Activated CD4-positive, alpha-beta T cell treated with anti-CD3 and anti-CD28 coated beads for 48 hours (primary cell): ENCODE measurements at places on chromosomes 2 and 18.

DNA sequence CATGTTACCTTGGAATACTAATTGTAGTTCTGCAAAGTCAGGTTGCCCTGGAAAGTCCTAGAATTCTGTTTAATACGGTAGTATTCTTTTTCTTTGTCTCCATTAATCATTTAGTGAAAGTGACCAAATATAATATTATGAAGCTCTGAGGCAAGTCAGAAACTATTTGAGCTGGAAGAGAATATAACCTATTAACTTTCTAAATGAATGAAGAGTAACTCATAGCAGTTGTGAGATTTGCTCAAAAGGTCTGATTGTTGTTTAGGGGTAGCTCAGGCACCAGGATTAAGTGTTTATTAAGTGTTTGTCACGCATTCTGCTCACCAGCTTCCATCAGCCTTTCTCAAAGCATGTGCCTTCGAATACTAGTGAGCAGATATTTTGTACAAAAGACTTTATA is 46.7 kb upstream of the SERPINE2 start:
- DNase-seq: no peak

- no peak for DNase-seq
Observed at GRCh38 chr2:207139552-207139951, 26.2 kb downstream of the KLF7 start.

DNA sequence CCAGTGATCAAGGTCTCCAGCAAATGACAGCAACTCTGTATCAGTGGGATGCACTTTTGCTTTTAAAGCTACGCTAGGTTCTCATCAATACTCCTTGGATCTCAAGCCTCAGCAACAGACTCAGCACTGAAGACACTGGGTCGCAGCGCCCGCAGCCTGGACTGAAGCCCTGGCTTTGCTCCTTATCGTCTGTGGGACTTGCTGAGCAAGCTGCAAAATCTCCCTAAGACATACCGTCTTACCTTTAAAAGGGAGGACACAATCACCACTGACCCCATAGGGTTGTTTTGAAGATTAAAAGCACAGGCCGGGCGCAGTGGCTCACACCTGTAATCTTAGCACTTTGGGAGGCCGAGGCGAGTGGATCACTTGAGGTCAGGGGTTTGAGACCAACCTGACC is 8.1 kb downstream of the CYB5A start:
- DNase-seq: no peak

DNA sequence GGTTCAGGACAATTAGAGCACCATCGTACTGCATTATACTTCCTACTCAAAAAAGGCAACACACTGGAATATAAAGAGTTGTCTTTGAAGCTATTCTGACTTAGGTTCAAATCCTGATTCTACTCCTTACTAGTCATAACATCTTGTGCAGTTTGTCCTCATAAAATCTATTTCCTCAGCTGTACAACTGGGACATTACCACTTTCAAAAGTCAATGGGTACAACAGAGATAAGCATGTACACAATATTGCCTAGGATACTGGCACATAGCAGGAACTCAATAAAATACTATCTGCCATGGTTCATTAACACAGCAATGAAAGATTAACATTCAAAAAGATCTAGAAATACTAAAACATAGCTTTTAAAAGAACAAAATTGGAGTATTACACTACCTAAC is 11.3 kb downstream of the SOS1 start:
- no peak for DNase-seq

GRCh38 chr2:31274401-31275075 is 40.6 kb downstream of the EHD3 start:
- DNase-seq: no peak

DNA sequence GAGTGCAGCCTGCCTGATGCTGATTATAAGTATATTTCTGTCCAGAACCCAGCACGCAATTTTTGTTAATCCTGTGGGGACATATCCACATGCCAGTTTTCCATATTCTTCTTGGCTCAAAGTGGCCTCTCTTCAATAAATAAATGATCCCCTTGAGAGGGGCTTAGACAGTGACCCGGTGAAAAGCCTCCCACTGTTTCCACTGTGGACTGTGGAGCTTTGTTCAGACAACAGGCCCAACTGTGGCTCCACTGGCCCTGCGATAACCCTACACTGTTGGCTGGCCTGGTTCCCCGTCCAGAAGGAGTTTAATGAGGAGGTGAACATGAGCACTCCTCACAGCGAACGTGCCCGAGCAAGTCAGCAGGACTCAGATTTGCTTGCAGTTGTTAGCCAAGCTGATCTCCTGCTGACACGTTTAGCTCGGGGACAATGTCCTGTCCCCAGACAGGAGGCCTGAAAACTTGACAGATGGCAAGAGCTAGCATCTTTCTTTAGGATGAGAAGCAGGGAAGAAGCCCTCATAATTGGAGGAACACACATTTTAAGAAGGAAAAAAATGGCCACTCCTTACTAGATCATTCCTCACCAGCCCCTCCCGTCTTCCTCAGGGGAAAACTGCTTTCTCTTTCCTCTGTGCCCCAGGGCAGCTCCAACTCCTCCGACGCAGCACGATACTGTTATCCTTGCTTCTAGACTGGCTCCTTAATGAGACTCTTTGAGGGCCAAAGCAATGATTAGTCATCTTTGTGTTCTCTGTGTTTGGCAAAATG is 20.0 kb upstream of the MTCL1 start:
- DNase-seq: no peak

- no peak for DNase-seq
Observed at GRCh38 chr2:941871-942270, 8.8 kb upstream of the SNTG2 start.

DNA sequence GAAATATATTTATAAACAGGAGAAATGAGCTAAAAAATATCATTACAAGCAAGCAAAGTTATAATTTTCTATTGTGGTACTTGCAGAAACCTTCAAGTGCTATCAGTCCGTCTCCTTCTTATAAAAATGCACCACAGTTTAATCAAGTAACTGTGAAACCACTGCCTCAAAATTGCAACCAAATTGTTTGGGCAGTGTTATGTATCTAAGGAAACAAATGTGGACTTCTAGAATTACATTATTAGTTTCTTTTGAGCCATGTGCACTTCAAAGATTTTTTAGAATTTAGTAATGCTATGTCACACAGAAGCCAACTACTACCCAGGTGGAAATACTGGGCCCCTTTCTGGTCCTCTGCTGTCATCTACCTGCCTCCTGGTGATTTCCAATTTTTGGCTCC is 495.6 kb downstream of the NYAP2 start:
- no peak for DNase-seq
